ENCODE measurements at places on chromosomes 2 and 18.

GRCh38 chr2:147679955-147680531 is 164.8 kb upstream of the ACVR2A start:
- no peak for DNase-seq

GRCh38 chr2:68646303-68646702 is 2.9 kb downstream of the PROKR1 start:
- DNase-seq: no peak

GRCh38 chr2:127117603-127118002 is 10.6 kb upstream of the BIN1 start:
- no peak for DNase-seq

DNA sequence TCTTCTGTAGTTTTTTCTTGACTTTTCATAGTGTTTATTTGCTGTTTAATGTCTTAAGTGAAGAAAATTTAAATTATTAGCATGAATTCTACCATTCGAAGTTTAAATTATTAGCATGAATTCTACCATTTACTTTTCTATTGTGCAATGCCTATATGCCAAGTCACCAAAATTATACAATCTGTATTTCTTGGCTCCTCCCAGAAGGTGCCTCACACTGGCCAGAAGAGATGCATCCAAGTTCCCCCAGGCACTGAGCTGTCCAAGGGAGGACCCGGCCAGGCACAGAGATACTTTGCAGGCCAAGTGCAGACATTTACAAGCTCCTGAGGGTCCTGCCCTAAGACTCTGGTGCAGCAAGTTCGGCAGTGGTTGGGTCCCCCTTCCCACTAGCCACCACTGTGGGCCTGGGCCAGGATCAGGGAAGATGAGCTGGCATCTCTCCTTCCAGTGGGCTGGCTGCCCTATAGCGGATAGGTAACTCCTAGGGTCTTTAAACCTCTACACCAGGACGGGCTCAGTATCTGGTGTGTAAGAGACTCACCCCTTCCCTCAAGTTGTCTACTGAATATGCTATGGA is 31.3 kb downstream of the TMEM247 start:
- no peak for DNase-seq

DNA sequence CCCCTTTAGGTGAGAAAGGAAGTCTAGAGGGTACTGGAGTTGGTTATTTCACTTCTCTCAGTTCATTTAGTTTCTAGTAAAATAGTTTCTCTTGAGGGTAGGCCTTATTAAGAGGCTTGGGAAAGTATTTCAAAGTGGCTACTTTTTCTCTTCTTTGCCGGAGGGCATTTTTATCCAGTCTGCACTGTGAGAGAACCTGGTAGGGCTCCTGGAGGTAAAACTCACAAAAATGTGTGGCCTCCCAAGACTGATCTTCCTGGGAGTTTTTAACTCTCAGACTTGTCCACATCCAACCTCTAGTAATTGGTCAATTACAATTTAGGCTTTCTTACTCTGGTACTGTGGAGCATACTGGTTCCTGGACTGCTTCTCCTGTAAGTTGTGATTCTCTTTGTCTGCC is 28.0 kb downstream of the EHBP1 start:
- DNase-seq: no peak

DNA sequence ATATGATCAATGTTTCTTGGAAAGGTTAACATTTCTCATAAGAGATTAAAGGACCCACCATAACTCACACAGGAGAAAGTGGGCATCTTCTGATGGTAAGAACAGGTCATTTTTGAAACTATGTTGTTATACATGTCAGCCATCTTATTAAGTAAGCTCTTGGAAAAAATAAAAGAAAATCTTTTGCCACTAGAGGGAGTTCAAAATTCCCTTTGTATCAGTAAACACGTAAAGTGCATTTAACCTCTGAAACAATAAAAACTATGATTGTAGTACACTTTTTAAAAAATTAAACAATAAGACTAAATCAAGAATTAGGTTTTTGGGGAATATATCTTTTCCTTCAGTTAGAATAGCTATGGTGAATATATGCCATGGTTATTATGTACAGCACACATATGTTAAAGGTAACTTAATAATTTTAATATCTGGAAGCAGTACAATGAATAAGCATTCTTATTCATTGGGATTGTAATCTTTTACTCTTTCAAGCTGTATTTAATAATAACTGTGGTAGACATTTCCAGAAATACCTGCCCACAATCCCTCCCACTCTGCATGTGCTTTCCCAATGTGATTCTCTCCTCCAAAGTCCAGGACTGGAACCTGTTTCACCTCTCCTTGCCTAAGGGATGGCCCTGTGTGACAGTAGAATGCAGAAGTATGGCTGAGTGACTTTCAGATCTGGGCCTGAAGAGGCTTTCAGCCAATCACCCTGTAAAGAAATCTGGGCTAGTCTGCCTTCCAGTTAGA is 64.2 kb downstream of the RBMS1 start:
- DNase-seq: no peak

- no peak for DNase-seq
Measured at GRCh38 chr2:158734442-158734841, 60.7 kb upstream of the DAPL1 start.

GRCh38 chr18:62189208-62189607 is 2.2 kb downstream of the RELCH start:
- DNase-seq: no peak

DNA sequence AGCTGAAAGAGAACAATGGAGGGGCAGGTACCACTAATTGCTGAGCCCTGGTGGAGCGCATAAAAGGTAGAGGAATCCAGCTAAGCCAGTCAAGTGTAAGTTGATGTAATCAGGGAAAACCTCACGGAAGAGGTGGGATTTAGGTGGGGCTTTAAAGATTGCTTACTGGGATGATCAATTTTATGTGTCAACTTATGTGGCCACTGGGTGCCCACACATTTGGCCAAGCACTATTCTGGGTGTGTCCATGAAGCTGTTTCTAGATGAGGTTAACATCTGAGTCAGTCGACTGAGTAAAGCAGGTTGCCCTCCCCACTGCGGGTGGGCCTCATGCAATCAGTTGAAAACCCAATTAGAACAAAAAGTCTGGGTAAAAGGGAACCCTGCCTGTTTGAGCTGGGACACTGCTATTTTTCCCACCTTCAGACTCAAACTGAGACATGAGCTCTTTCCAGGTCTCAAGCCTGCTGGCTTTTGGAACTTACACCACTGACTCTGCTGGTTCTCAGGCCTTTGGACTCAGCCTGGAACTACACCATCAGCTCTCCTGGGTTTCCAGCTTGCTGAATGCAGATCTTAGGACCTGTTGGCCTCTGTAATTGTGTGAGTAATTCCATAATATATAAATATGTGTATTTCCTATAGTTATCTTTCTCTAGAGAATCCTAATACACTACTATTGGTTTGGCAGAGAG is 67.3 kb downstream of the MYO5B start:
- DNase-seq: no peak

DNA sequence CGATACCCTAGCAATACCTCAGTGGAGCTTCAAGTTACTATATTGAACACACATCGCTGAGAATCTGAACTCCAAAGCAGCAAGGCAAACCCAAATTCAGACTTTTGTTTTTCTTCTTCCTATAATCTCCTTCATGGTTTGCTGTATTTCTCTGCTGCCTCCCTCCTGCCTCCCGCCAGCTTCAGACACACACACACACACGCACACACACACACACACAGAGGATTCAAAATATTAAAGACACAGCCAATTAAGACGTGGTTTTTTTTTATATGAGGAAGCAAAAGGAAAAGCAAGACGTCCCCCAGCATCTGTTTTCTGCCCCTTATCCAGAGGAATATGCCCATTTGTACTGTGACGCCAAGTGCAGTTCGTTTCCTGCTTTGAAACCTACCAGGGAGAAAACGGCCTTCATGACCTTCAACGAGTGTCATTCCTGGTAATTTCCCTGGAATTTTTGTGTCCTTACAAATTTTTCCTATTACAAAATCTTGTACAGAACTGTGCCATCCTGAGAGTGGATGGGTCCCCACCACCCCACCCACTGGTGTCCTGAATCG is 547.9 kb upstream of the ID2 start:
- DNase-seq: no peak

- no peak for DNase-seq
Measured at GRCh38 chr2:166184789-166185188, 57.0 kb upstream of the SCN1A start.

DNA sequence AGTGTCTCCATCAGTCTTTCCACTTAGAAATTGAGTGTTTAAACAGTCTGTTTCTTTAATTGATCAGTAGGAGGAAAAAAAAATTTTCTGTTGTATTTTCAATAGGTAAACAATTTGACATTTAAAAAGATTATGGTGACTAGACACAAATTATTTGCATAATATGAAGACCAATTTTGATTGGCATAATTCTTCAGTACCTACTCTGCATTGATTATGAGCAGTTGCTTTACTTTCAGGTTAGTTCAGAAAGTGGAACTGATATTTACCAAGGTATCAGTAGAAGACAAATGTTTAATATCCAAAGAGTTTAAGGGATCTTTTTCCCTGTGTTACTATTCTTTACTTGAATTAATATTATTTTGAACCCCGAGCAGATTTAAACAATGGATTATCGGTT is 2.6 kb downstream of the ADAM23 start:
- DNase-seq: no peak

DNA sequence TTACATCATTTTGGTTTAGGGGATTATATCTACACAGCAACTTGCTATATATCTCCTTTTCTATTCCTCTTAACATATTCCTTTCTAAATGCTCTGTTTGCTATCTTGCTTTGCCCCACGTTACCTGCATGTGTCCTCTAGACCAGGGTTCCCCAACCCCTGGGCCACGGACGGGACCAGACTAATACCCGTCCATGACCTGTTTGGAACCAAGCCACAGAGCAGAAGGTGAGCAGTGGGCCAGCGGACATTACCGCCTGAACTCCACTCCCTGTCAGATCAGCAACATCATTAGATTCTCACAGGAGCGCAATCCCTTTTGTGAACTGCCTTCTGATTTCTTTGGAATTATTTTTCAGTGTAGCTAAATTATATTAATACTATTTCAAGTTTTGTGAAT is 66.7 kb downstream of the KCMF1 start:
- DNase-seq: no peak

GRCh38 chr18:30081122-30081521 is 961.4 kb downstream of the DSC3 start:
- DNase-seq: no peak

DNA sequence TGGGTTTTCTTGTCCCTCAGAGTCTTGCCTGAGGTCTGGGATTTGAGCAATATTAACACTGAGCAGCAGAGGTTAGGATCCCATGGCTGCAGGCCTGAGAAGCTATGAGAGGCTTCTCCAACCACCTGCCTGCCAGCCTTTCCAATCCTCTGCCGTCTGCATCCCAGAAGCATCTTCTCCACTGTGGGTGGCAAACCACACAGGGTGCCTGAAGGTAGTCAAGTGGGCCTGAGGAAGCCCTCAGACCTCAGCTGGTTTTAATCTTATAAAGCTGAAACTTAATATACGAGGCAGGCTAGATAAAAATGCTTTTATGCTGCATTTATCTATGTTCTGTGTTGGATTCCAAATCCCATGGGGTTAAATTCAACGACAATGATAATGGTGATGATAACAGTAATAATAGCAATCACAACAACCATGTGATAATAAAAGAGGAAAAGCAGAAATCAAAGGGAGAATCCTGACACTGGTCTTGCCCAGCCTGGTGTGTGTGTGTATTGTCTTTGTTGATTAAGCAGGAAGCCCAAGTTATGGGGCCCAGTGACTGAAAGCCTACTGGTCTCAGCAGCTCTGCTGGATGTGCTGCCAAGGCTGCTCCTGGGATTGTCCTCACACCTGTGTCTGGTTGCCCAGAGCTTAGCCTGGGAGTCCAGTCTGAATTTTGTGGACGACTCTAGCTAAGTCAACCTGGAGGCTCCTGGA is 59.7 kb upstream of the LDAH start:
- DNase-seq: no peak

GRCh38 chr2:8367833-8368232 is 314.0 kb upstream of the ID2 start:
- no peak for DNase-seq

DNA sequence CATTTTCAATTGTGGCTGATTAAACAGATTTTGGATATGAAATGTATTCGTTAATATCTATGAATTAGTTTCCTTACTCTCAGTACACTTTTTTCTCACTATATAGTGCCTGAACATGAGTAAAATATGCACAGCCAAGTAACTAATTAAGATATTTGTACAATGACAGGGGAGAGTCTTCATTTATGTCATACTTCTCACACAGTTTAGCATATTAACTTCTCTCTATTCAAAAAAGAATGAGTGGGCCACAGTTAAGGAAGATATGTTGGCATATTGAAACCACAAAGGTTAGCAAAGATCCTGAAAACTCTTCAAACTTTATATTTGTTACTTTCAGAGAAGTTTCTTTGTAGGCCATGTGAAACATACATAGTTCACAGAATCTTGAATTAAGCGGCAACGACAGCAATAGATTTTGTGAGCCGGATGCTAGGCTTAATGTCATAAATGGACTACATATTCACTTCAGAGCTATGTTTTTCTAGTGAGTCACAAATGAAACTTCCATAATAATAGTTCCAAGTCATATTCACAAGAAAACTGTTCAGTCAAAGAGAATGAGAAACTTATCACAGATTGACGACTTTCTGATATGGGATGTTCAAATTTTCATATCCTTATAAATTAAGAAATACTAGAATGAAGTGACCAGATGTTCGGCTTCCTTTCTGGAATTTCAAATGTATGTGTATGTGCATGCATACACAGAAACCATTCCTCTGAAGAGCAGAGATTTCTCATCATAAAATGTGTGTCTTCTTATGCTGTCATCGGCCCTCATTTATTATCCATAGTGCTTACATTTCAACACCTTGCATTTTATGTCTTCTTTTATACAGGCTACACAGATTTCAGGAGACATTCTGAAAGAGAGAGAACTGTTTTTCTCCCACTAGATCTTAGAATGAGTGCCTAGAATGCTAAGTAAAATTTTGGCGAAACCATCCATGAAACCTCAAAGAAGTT is 584.0 kb downstream of the SATB2 start:
- no peak for DNase-seq

- no peak for DNase-seq
Measured at GRCh38 chr18:32258558-32259204, 68.8 kb downstream of the MEP1B start.

GRCh38 chr2:11133238-11133935 is 21.9 kb upstream of the SLC66A3 start:
- DNase-seq: no peak

DNA sequence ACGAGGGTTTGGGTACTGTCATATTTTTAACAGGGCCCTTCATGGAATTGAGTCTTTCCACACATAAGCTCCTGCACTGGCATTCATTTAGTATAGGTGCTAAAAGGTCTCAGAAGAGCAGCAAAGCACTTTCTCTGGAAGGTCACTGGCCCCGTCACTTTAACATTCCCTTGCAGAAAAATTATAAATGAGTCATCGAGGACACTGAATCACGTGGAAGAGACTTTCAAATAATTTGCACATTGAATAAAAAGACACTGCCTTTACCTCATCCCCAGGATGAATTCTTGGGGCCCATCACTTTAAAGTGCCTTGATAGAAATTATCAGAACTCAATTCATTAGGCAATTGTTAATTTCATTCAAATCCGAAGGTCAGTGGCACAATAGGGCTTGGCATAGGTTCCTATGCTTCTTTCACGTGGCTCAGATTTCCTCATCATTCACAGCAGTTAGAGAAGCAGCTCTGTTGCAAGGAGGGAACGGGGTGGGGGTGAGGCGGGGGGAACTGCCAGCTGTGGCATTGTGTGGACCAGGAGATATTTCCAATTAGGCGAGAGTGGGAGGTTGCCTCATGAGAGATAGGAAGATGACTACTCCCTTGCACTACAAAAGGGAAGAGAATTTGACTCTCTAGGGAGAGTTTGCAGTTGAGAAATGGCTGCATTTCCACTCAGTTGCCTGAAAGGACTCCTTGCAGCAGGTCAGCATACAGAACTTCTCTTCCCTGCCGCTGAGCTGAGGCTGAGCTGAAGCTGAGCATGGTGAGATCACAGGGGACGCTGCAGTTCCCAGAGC is 86.3 kb upstream of the NPAS2 start:
- DNase-seq: no peak
